ENCODE measurements at places on chromosomes 5 and 9.

DNA sequence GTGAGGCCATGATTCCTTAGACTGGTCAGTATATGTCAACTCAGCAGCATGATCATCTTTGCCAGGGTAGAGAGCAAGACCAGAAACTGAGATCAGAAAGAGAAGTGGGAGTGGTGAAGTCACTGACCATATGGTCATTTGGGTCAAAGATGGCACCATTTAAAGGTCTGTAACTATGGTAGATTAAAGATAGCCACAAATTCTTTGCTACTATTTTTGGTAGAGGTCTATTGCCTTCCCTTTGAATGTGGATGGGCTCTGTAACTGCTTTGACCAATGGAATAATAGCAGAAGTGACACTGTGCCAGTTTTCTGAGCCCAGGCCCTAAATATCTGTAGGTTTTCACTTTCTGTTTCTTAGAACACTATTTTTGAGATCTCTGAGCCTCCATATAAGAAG is 117.6 kb downstream of the PCSK1 start:
- no peak for DNase-seq

DNA sequence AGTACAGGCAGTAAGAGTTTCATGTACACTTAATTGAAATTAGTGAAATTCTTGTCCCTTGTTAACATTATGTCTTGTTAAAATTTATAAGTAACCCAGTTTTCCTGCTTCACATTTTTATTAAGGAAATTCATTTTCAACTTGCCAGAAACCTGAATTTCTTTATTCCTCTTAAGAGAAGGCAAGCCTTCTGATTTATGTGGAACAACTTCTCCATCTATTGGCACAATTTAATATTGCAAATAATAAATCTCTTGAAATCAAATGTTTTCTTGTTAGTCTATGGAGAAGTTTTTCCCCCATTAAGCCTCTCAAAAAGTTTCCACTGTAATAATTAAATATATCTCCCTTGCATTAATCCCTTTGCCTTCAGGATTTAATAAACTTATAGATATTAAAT is 33.8 kb upstream of the ACO1 start:
- no peak for DNase-seq

DNA sequence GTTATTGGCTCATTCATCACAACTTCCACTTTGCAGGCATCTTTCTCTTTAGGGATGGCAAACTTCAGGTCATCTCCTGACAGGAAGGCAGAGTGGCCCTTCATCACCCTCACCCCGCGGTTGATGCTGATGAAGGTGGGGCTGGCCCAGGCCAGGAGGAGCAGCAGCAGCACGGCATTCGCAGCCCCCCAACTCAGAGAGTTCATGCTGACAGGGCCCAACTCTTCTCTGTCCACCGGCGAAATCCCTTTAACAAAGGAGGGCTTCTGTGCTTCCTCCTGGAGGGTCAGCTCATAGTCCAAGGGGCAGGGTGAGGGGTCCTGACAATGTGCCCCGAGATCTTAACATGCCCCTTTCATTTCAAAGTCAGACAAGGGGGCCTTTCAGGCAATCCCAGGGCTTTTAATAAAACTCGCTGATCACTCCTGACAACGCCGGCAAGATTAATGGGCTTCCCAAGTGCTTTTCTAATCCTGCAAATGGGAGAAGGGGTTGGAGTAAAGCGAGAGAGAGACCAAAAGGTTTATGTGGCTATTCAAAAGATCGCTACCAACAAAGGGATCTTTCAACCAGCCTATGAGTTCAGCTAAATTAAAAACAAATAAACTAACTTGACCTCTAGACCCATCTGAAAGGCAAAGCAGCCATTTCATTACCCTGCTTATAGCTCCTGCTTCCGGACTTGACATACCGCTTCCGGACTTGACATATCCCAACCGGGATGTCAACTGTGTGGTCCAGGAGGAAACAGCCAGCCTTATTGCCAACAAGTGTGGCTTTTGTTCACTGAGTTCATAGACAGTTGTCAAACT is 41.2 kb downstream of the FREM1 start:
- DNase-seq: peak; percentile 47

- no peak for DNase-seq
Observed at GRCh38 chr9:90018688-90019087, 413.9 kb downstream of the GADD45G start.

DNA sequence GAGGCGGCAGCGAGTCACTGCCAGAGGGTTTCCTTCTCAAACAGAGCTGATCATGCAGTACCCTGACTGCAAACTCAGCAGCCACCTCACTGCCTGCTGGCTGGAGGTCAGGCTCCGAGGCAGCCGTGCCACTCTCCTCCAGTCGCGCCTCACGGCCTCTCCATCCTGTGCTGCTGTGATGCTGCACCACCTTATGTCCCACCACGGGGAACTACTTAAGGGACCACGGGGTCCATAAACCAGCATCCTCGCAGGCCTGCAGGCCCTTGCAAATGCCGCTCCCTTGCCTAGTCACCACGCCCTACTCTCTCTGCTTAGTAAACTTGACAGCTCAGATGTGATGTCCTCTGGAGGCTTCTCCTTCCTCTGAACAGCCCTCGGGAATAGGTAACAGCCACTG is 99.2 kb downstream of the CRB2 start:
- no peak for DNase-seq

DNA sequence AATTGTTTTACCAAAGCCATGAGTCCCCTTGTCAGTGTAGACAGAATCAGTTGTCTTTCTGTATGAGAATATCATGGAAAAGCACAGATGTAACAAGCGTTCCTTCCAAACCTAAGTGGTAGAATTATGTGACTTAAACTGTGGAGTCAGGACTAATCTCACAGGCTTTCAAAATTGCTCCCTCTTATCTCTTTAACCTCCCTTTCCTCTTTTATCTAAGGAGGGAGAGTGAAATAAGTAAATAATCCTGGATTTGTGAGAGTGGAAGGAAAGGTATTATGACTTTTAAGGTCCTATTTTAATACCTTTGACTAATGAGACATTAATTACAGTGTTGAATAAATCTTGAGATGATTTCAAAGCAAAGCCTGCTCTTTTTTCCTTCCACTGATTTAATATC is 52.4 kb upstream of the LIFR start:
- DNase-seq: no peak

- no peak for DNase-seq
Observed at GRCh38 chr5:166349046-166349445, 1942.4 kb upstream of the WWC1 start.

GRCh38 chr5:72949481-72949880 is 6.4 kb upstream of the FCHO2 start:
- DNase-seq: no peak

- no peak for DNase-seq
Observed at GRCh38 chr9:124448019-124448418, 2.2 kb upstream of the ADGRD2 start.

DNA sequence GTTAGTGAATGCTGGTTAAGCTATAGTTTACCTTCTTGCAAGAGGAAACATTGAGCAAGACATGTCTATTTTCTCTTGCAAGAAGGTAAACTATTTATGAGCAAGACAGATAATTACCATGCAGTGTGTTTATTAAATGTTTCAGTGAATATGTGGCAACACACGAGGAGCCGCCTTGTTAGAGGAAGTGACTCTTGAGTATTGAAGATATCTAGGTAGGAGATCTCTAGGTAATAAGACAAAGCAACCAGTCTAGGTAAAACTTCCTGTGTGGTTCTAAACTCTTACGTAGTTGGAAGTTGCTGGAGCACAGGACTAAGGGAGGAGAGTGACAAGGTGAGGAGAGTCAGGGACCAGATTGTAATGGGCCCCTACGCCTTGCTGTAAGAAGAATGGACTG is 16.8 kb downstream of the SKP2 start:
- no peak for DNase-seq

DNA sequence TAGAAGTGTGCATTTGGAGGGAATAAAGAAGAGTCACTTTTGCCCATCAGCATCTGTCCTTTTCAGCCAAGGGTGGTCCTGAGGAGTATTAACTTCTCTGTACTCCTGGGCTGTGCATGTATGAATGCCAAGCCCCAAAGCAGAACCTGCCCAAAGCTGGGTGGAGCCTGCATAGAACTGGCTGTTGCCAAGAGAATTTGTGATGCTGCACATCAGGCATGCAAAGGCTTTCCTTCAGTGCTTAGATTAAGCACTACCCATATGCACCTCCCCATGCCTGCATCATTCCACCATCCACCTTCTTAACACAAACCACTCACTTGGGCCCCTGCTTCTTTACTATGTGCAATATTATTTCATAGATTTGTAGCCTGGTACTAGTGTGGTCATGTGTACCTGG is 493.8 kb downstream of the KIF4B start:
- DNase-seq: no peak

GRCh38 chr9:18639911-18640310 is 166.0 kb downstream of the ADAMTSL1 start:
- DNase-seq: no peak

DNA sequence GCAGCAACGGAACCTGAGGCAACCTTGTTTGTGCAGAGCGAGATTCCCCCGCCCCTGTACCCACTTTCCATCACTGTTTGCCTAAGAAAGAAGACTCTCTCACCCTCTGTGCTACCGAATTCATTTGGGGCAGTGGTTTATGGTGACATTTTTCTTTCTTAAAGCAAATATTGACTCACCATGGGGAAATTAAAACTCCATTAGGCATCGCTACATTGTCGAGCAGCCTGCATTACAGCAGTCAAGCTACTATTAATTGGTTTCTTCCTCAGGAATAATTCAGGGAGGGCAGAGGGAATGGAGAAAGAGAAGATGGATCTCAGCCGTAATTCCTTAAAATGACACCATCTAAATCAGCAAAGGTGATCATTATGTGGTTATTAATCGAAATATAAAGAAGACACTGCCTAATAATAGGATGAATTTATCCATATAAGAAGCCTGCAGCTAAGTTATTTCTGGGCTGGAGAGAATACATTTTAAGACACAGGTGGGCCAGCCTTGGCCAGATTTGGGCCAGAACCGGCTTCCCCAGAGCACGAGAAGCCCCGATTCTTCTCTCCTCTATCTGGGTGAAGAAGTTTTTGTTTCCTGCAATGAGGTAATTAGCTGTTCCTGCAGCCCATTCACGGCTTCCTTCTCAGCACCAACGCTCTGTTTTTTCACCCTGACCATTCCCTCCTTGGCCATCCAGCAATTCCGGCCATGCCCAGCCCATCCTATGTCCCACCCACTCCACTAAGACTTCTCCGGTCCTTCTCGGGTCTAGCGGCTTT is 16.8 kb downstream of the CFAP77 start:
- no peak for DNase-seq

GRCh38 chr5:117881426-117882230 is 1106.7 kb downstream of the DTWD2 start:
- no peak for DNase-seq

- DNase-seq: no peak
Observed at GRCh38 chr5:54243483-54244080, 66.8 kb downstream of the ARL15 start.

GRCh38 chr9:113654605-113655428 is 191.3 kb downstream of the RGS3 start:
- DNase-seq: no peak

DNA sequence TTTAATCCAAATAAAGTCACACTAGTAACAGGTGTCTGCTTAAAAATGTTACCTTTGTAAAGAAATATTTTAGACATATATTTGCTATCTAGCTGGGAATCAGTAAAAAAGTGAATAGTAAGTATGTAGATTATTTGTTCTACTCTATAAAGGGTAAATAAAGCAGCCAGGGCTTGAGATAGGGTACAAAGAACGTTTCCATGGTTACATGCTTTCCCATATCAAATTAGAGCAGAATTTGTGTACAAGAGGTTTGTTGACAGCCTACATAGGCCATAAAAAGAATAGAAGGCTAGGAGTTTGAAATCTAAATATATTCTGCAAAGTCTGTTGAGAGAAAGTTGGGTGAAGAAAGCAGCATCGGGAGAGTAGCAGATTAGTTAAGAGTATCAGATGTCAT is 160.9 kb upstream of the POU5F2 start:
- DNase-seq: no peak

GRCh38 chr5:137696481-137696880 is 39.4 kb downstream of the KLHL3 start:
- no peak for DNase-seq

GRCh38 chr5:168654211-168654721 is 75.1 kb upstream of the PANK3 start:
- peak; percentile 29 for DNase-seq

- no peak for DNase-seq
Observed at GRCh38 chr5:131756942-131757341, 39.9 kb downstream of the FNIP1 start.

DNA sequence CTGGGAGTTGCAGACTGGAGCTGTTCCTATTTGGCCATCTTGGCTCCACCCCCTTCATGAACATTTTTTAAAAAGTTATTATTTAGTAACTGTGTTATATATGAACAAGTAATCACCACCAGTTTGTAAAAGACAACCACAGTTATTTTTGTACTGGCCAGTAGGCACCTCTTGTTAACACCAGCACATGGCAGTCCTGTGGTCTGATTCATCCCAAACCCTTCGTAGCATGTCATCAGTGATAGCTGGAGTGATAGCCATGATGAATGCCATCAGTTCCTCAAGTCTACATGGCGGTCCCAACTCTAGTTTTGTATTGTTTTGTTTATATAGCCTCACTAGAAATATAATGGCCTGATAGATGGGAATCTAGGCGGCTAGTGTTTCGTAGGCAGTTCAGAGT is 74.2 kb downstream of the CDC42SE2 start:
- DNase-seq: no peak

- DNase-seq: no peak
Observed at GRCh38 chr9:95764533-95765319, 110.8 kb upstream of the ERCC6L2 start.

DNA sequence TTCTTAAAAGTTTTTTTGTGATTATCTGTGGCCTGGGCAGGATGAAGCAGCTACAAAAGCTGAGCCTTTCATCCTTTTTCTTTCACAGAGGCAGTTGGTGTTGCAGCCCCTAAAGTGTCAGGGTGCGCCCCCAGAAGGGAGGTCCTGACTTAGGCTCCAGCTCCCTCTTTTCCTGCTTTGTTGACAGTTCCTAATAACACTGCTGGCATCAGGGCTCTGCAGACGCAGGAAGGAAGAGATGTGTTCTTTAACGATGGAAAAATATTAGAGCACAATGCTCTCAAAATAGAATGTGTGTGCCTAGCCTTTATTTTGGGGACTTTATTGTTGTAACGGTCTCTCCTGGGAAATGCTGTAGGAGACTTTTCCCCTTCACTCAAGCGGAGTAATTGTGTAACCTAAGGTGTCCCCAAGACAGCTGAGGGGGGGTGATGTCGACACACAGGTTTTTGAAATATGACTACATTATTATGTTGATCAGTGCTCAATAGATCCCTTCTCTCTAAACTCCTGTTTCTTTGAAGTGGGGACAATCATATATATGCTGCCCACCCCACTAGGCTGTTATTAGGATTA is 135.6 kb downstream of the SEMA6A start:
- no peak for DNase-seq

All from left renal cortex interstitium (tissue), 4 donors.